Activated T-cell treated with anti-CD3 and anti-CD28 coated beads, Interleukin-2, amount 50 U/mL, for 72 hours (primary cell): ENCODE measurements at places on chromosomes 13 and 19.

DNA sequence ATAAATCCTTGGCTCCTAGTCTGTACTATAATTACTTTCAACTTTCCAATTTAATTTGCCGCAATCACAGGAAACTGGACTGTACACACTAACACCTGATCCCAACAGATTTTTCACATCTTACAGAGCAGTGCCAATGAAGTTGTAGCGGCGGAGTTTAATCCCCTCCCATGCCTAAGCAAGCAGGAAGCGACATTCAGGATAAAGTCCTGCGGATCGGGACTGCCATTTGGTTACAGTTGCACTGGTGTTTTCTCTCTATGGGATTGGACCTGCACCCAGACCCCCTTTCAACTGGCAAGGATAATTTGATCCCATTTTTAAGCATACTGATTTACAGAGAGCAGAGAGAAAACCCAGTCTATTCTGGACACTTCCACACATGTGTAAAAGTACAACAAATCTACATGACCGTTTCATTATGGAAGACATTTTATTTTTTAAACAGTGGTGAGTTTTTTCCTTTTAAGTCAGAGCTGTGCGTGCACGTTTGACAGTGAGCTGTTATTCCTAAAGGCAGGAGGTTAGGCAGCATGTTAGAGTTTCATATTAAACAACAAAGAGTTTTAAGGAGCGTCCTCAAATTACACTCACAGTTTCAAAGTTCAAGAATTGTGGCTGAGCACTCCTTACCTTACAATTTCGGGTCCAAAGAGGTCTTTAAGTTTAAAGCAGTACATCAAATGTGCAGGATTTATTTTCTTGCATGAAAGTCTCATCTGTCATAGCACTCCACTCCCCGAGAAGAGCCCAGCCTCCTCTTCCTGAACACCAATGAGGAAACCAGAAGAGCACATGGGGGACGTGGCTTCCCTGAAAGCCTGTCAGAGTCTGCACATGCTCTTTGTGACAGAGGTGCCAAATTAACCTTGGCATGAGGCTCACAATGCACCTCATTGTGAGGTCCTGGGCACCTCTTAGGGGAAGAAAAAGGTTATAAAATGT lies 141.6 kb upstream of the RFC3 start:
- peaks cover 46% of the 10 kb centered on the region for H3K4me1 ChIP-seq
- DNase-seq = peak; percentile 9
- peak overlapping the region; percentile 77 for H3K4me3 ChIP-seq
- H3K36me3 ChIP-seq = no peaks in the 10 kb centered on the region

- peaks cover 9% of the 10 kb centered on the region for H3K4me1 ChIP-seq
- H3K27me3 ChIP-seq = no peaks in the 10 kb centered on the region
- no peak overlapping the region for H3K27ac ChIP-seq
- H3K4me3 ChIP-seq = no peak overlapping the region
- DNase-seq = no peak
These were observed 9.7 kb downstream of the CSNK1G2 start for GRCh38 chr19:1950640-1951039.

- no peaks in the 10 kb centered on the region for H3K36me3 ChIP-seq
- no peak overlapping the region for H3K27ac ChIP-seq
- no peak overlapping the region for H3K4me3 ChIP-seq
- DNase-seq = no peak
These were observed 272.5 kb downstream of the ENOX1 start for GRCh38 chr13:43514311-43514710.

DNA sequence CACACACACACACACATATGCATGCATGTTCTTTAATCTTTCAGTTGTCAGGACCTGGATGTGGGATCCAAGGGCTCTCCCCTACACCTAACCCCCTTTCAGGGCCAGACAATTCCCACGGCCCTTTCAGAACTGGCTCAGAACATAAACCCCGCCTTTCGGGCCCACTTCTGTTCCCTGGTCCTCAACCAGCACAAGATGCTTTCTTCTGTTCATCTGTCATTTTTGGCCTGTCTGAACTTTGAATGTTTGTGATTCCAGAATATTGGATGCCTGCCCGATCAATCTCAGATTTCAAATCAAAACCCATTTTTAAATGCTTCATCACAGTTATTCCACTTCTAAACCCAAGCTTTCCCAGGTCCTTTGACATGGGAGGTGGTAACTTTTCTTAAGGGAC lies 167.3 kb downstream of the USP12 start:
- H3K27me3 ChIP-seq = peaks cover 66% of the 10 kb centered on the region
- H3K36me3 ChIP-seq = no peaks in the 10 kb centered on the region
- DNase-seq = no peak
- peaks cover 16% of the 10 kb centered on the region for H3K4me1 ChIP-seq
- no peak overlapping the region for H3K4me3 ChIP-seq
- H3K27ac ChIP-seq = no peak overlapping the region

DNA sequence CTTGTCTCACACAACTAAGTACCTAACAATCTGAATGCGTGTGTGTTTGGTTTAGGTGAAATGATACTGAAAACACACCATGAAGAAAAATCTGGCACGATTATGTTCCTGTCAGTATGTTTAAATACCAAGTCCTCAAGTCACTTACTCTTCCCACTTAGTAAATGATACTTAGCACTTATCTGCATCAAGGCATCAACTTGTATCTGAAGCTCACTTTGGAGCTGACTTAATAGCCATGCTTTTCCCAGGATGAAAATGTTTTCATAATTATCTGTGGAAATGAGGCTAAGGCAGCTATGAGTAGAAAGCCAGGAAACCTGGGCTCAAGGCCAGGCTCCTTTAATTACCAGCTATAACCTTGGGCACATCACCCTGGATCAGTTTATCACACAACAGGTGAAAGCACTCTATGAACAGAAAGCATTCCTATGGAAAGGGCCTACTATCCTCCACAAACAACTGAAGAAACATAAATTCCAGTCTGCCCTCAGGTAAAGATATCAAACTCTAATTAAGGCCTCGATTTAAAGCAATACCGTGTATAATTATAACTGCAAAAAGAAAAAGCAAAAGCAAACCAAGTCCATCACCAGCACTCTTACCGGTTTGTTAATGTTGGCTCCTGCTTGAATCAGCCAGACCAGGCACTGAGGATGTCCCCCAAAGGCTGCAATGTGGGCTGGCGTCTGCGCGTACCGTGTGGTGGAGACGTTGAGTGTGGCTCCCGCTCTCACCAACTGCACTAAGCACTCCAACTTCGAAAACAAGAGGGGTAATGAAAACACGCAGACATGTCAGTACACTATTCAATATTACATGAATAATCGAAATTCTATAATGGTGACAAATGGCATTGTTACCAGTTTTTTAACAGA lies 4.6 kb downstream of the ANKRD10 start:
- H3K4me3 ChIP-seq = peak overlapping the region; percentile 2
- DNase-seq = no peak
- peak overlapping the region; percentile 8 for H3K27ac ChIP-seq
- peaks cover 21% of the 10 kb centered on the region for H3K36me3 ChIP-seq

DNA sequence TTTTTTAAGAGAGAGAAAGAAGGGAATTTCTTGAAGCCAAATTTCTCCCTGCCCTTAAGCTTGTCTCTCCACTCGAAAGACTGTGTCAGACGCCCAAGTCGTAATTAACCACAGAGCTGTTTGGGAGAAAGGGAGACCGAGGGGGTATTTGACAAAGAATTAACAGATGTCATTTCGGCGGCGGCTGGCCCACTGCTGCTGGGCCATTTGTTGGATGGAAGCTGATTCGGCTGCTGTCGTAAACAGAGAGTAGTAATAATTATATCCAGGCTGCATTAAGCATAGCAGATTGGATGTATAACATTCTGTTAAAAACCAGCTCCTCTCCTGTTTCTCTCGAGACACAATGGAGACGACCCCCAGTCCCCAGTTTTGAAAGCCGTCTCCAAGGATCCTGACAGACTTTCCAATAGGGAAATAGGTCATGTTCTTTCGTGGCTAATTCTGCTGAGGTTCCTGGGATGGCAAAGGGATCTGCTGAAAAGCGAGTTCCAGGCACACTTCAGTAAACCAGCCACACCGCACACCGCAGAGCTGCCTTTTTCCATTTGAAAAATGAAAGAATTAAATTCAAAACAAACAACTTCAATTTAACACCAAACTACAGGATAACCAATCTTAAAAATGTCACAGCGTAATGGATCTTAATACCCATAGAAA lies 71.5 kb downstream of the KCTD15 start:
- DNase-seq = no peak
- H3K36me3 ChIP-seq = no peaks in the 10 kb centered on the region

DNA sequence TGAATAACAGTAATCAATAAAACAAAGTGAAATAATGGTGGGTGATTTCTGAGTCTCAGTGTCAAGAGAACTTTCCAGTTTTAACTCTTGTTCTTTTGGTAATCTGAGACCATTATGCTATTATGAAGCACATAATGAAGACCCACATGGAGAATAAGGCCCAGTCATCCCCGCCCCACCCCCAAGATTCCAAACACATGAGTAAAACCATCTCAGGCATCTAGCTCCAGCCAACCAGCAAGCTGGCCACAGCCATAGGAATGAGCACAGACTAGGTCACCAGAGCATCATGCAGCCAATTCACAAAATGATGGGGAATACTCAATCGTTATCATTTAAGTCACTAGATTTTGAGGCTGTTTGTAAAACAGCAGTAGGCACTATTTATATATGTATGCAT lies 1769.0 kb upstream of the PCDH20 start:
- DNase-seq = no peak
- no peaks in the 10 kb centered on the region for H3K36me3 ChIP-seq
- H3K4me3 ChIP-seq = no peak overlapping the region
- no peaks in the 10 kb centered on the region for H3K4me1 ChIP-seq
- H3K27me3 ChIP-seq = no peaks in the 10 kb centered on the region

DNA sequence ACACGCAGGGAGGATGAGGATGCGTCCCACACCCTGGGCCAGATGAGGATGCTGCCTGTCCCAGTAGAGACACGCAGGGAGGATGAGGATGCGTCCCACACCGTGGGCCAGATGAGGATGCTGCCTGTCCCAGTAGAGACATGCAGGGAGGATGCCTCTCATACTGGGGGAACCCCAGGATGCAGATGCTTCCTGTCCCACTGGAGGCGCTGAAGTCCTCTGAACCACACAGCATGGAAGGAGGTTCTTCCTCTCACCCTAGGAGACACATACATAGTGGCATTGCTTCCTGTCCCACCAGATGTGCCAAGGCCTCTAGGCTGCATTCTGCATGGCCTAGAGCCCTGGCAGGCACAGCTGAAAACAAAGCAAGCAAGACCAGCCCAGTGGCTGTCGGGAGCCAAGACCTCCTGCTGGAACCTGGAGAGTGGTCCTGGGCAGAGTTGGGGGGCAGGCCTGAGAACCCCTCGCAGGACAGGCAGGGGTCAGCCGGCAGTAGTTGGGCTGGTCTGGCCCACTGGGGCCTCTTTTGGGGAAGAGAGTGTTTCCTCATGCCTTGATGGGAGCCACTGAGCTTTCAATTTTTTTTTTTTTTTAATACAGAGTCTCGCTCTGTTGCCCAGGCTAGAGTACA lies 4.3 kb downstream of the HPN start:
- H3K4me3 ChIP-seq = no peak overlapping the region
- no peaks in the 10 kb centered on the region for H3K36me3 ChIP-seq

DNA sequence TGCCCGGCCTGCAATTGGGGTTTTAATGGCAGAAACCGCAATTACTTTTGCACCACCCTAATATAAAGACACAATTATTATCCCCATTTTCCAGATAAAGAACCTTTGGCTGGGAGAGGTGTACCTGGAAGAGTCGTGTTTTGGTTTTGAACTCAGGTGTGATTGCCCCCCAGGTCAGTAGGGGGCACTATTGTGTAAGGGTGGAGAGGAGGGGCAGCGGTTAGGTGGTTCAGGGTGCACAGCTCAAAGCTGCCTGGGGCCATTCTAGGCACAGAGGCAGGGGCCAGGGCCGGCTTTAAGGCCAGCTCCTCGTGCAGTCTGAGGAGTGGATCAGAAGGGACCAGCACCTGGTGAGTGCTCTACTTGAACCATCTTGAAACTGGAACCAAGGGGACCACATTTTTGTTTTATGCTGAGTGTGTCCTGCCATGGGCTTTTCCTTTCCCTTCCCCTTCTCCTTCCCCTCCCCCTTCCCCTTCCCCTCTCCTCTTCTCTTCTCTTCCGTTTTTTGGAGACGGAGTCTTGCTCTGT lies 5.8 kb upstream of the FCGRT start:
- H3K4me3 ChIP-seq = no peak overlapping the region
- H3K27ac ChIP-seq = no peak overlapping the region
- peak; percentile 78 for DNase-seq

- no peaks in the 10 kb centered on the region for H3K27me3 ChIP-seq
- no peak overlapping the region for H3K4me3 ChIP-seq
- DNase-seq = no peak
- no peaks in the 10 kb centered on the region for H3K36me3 ChIP-seq
- H3K4me1 ChIP-seq = no peaks in the 10 kb centered on the region
These were observed 452.2 kb downstream of the FGF14 start for GRCh38 chr13:101949681-101950080.

GRCh38 chr13:100789481-100789880 lies 114.9 kb upstream of the TMTC4 start:
- no peak overlapping the region for H3K4me3 ChIP-seq
- H3K4me1 ChIP-seq = no peaks in the 10 kb centered on the region
- H3K27ac ChIP-seq = no peak overlapping the region
- peaks cover 3% of the 10 kb centered on the region for H3K36me3 ChIP-seq
- peaks cover 31% of the 10 kb centered on the region for H3K27me3 ChIP-seq

DNA sequence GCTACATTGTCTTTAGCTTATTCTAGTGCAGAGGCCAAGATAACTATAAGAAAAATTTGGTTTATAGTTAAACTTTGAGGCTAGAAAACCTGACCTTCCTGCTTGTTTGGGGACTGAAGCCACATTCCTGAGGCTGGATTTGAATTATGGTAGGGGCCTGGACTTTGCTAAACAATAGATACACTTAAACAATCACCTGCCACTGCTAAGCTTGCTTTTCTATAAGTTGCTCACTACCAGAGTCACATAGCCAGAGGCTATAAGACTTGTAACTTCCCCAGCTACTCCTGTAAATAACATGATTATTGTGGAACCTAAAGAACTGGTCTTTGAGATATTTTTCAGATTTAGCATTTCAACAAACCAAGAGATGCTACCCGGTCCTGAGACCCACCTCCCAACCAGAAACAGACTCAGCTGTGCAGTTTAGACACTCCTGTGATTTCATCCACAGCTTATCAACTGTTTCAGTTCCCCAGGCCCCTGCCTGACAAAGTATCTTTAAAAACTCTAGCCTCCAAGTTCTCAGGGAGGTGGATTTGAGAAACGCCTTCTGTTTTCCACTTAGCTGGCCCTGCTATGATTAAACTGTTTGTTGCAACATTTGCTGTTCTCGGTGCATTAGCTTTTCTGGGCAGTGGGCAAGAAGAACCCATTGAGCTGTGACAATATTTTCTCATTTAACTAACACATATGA lies 77.7 kb downstream of the MIPEP start:
- H3K36me3 ChIP-seq = no peaks in the 10 kb centered on the region
- DNase-seq = no peak
- no peaks in the 10 kb centered on the region for H3K4me1 ChIP-seq
- no peaks in the 10 kb centered on the region for H3K27me3 ChIP-seq
- no peak overlapping the region for H3K27ac ChIP-seq

- H3K4me1 ChIP-seq = peaks cover 6% of the 10 kb centered on the region
- H3K36me3 ChIP-seq = no peaks in the 10 kb centered on the region
- no peak for DNase-seq
- H3K27ac ChIP-seq = no peak overlapping the region
- H3K4me3 ChIP-seq = no peak overlapping the region
These were observed 111.4 kb downstream of the FRY start for GRCh38 chr13:32142956-32143375.

GRCh38 chr13:52882785-52883184 lies 34.3 kb upstream of the PCDH8 start:
- H3K27me3 ChIP-seq = peaks cover 21% of the 10 kb centered on the region
- no peaks in the 10 kb centered on the region for H3K4me1 ChIP-seq

GRCh38 chr13:58906329-58907007 lies 1257.3 kb downstream of the DIAPH3 start:
- no peak overlapping the region for H3K27ac ChIP-seq
- H3K4me3 ChIP-seq = no peak overlapping the region
- H3K27me3 ChIP-seq = no peaks in the 10 kb centered on the region
- no peaks in the 10 kb centered on the region for H3K4me1 ChIP-seq
- H3K36me3 ChIP-seq = no peaks in the 10 kb centered on the region
